ENCODE measurements at places on chromosomes 5 and 9.

GRCh38 chr9:90103771-90104170 is 499.0 kb downstream of the GADD45G start:
- no peak for DNase-seq

- DNase-seq = no peak
These were observed 24.7 kb downstream of the NTRK2 start for GRCh38 chr9:84694248-84694647.

- peak; percentile 89 for DNase-seq
These were observed 113.8 kb upstream of the ANKRD55 start for GRCh38 chr5:56346741-56347535.

- no peak for DNase-seq
These were observed 105.4 kb downstream of the SLC25A46 start for GRCh38 chr5:110844251-110844650.

DNA sequence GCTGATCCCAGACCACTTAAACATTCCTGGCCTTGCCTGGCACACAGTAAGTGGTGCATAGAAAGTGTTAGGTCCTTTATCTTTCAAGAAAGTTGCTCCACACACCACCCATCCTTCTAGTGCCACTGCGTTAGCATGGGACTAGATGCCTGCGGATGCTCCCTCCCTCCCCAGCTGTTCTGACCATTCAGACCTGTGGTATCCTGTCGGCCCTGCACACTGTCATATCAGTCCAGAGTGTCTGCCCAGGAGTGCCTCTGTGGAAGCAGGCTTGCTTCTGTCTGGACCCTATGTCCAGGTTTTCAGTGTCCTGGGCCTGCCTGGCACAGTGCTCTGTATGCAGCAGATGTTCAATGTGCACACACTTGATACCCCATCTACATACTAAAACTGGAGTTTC is 38.3 kb upstream of the SMU1 start:
- no peak for DNase-seq

DNA sequence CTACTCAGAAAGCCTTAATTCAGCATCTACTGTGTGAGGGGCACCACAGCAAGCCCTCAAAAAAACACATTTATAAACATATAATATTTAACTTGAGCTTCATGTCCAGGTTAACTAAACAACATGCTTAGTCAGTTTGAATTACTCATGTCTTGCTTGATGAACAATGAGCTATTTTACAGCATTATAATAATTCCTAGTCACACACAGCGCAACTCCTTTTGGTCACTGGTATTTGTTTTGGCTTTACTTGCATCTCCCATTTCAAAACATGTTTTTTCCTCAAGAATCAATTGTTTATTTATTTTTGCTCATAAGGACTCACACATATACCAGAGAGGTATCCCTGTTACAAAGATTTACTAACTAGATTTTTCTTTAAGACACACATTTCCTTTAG is 616.7 kb upstream of the DAB2 start:
- no peak for DNase-seq

DNA sequence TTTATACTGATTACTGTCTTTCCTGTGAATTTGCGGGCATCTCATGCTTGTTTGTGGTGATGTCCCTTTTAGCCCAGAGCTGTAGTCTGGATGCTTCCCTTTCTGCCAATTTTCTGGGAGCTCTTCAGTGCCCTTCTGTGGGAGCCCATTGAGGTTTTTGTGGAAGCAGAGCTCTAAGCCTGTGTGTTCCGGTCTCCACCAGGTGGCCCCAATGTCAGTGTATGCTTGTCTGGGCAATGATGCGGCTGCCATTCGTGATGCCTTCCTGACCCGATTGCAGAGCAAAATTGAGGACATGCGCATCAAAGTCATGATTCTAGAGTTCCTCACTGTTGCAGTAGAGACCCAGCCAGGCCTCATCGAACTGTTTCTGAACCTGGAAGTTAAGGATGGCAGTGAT is 35.1 kb downstream of the SH3GLB2 start:
- no peak for DNase-seq

GRCh38 chr5:39213447-39214207 is 5.7 kb downstream of the FYB1 start:
- DNase-seq = no peak

- DNase-seq = peak; percentile 69
These were observed 59.0 kb downstream of the STARD4 start for GRCh38 chr5:111453295-111453694.

GRCh38 chr9:2524601-2525000 is 97.0 kb upstream of the VLDLR start:
- DNase-seq = no peak

GRCh38 chr9:121075251-121076036 is 689 bp downstream of the CNTRL start:
- DNase-seq = peak; percentile 47

DNA sequence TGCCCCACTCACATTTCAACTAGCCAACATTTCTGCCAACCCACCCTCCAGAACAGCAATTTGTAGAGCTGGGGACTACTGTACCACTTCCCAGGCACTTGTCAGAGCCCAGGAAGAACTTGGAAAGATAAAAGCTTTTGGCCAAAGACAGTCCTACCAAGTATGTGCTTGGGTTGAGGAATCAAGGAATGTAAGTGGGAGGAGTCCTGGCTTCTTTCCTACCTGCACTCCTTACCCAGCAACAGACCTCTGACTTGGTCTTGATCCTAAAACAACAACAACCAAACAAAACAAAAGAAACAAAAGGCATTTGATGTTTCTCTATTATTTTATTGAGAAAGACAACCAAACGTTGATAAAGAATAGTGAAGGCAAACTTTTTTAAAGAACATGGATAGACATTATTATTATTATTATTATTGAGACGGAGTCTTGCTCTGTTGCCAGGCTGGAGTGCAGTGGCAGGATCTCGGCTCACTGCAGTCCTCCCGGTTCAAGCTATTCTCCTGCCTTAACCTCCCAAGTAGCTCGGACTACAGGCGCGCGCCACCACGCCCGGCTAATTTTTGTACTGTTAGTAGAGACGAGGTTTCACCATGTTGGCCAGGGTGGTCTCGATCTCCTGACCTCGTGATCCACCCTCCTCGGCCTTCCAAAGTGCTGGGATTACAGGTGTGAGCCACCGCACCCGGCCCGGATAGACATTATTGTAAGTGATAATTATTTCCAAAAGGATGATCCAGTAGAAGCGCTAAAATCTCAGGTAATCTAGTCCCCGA is 33.5 kb downstream of the ANXA2R start:
- DNase-seq = no peak

GRCh38 chr9:114006931-114007691 is 71.0 kb downstream of the AMBP start:
- no peak for DNase-seq

DNA sequence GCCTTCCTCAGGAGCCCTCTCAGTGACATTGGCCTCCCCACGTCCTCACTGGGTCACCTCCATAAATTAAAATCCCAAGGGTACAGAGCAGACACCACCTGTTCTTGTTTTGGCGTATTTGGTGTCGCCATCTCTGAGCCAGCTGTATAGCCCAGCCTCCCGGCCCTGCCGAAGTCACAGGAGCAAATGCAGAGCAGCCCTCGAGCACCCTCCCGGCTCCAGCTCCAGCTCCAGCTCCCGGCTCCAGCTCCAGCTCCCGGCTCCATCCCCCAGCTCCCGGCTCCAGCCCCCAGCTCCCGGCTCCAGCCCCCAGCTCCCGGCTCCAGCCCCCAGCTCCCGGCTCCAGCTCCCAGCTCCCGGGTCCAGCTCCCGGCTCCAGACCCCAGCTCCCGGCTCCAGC is 74.3 kb downstream of the ZNF354C start:
- DNase-seq = no peak

DNA sequence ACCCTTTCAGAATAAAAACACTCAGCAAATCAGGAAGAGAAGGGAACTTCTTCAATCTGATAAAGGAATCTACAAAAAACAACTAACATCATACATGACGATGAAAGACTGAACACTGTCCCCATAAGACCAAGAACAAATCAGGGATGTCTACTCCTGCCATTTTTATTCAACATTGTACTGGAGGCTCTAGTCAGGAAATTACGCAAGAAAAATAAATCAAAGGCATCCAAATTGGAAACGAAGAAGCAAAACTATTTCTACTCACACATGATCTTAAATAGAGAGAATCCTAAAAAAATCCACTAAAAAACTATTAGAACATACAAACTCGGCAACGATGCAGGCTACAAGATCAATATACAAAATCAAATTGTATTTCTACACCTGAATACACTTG is 42.3 kb downstream of the IPPK start:
- DNase-seq = no peak

- peak; percentile 63 for DNase-seq
These were observed 135.4 kb downstream of the SCAMP1 start for GRCh38 chr5:78495800-78496199.

DNA sequence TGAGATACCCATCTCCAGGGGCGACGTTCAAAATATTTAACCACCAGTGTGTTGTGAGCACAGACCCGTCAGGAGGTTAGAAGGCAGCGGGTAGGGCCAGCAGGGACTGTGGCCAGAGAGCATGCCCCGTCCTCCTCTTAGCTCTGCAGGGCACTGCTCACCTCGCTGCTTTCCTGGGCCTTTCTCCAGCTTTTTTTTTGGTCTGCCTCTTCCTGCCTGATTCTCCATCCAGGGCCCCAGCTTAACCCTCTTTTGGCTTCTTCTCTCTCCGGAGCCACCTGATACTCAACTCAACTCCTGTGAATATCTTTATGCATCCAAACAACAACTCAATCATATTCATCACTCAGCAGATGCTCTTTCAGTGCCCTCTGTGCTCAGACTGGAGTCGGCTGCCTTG is 44.0 kb downstream of the TMOD1 start:
- no peak for DNase-seq

GRCh38 chr5:180206993-180207392 is 2.0 kb downstream of the RASGEF1C start:
- DNase-seq = no peak

GRCh38 chr5:13611604-13612003 is 332.9 kb downstream of the DNAH5 start:
- DNase-seq = no peak

DNA sequence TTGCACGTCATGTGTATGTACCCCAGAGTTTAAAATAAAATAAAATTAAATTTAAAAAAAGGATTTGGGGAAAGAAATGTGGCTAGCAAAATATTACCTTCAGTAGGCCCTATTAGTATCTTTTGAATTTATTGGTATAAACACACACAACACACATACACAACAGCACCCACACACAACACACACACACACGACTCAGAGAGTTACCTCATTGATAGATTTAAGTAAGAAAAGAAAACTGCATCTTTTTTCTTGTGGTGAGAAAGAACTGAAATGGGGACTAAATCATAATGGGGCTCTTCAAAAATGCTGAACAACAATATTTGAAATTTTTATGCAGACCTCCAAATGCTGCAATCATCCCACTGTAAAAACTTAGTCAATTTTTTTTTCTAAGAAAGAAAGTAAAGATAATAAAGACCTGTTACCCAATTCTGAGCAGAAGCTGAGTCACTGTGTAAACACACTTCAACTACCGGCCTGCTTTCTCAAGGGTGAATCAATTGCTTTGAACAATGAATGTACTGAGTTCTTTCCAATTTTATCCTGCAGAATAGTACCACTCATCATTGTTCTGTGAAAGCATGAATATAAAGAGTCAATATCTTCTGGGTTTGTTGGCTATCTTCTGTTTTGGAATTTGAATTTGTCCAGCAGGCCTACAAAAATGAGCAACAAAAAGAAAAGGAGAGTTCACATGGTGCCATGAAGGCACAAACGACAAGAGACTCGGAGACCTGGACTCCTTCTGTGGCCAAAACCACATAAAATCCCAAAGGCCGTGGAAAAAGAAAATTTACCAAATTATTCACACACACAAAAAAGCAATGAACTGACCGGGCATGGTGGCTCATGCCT is 57.9 kb upstream of the CCNG1 start:
- peak; percentile 60 for DNase-seq

GRCh38 chr5:172123269-172123692 is 64.7 kb downstream of the STK10 start:
- DNase-seq = peak; percentile 88

- DNase-seq = no peak
These were observed 189.5 kb downstream of the TMEM38B start for GRCh38 chr9:105883847-105884246.

DNA sequence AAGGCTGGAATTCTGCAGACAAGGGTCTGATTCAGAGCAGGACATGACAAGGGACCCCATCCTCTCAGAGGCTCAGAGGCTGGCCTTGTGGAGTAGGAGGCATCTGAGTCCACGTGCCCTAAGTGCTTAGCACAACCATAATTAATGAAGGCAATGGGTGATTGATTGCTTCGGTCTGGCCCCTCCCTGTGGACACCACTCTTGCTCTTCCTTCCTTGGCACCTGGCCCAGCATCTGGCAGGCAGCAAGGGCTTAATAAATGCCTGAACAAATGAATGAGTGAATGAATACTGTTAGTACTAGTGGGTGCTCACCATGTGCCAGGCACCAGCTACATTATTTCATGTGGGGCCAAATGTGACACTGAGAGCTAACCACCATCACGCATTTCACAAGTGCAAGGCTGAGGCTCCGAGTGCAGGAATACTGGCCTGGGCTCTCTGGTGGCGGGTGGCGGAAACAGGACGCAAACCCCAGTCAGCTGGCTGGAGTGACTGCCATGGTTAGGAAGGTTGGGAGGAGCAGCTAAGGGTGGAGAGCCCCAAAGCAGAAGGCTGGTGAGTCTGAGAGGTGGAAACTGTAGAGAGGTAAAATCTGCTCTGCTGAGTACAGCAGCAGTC is 53.6 kb downstream of the ASS1 start:
- DNase-seq = peak; percentile 10

GRCh38 chr5:93874080-93874479 is 132.7 kb upstream of the POU5F2 start:
- DNase-seq = peak; percentile 63

DNA sequence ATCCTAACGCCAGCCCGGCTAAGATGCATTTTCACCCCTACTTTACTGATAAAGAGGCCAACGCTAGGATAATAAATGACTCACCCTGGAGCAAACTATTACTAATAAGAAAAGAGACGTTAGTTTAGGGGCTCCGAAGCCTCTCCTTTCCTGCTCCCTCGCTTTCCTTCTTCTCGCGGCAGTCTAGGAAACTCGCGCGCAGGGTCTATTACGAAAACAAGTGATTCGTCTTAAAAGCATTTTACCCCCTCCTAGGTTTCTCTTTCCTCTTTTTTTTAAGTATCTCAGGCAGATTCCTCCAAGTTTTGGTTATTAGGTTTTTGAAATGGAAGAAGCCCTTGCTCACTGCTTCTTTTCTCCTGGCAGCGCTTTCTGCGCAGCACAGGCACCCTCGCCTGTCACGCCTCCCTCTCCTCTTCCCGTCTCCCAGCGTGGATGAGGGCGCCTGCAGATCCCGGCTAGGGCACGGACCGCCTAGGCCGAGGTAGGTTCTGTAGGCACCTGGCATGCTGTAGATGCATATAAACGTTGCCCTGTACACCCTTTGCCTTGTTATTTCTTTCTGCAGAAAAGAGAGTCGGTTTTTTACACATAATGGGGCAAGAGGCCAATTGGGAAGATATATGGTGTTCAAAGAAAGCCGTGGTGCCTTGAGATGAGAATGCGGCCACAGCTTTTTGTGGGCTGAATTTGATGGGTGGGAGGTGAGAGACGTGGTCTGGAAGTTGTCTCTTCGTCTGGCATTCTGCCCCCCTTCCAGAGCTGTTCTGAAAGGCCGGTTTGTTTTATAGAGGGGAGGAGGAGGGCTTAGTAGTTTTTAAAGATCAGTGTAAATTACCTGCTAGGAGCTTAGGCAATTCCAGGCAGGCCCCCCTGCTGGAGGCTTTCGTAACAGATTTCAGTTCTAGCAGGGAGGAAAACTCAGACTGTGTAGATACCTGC is 983 bp downstream of the GCNT1 start:
- DNase-seq = peak; percentile 68

- DNase-seq = no peak
These were observed 1.8 kb upstream of the HNRNPAB start for GRCh38 chr5:178202541-178202940.

GRCh38 chr9:132404228-132404881 is 2.3 kb downstream of the TTF1 start:
- DNase-seq = no peak

GRCh38 chr5:114174837-114175236 is 187.0 kb upstream of the KCNN2 start:
- peak; percentile 62 for DNase-seq
